HEK293T (cell line): ENCODE measurements at places on chromosomes 1 and 21.

- peak; percentile 30 for DNase-seq
Measured at GRCh38 chr1:203440771-203441170, 34.8 kb upstream of the PRELP start.

DNA sequence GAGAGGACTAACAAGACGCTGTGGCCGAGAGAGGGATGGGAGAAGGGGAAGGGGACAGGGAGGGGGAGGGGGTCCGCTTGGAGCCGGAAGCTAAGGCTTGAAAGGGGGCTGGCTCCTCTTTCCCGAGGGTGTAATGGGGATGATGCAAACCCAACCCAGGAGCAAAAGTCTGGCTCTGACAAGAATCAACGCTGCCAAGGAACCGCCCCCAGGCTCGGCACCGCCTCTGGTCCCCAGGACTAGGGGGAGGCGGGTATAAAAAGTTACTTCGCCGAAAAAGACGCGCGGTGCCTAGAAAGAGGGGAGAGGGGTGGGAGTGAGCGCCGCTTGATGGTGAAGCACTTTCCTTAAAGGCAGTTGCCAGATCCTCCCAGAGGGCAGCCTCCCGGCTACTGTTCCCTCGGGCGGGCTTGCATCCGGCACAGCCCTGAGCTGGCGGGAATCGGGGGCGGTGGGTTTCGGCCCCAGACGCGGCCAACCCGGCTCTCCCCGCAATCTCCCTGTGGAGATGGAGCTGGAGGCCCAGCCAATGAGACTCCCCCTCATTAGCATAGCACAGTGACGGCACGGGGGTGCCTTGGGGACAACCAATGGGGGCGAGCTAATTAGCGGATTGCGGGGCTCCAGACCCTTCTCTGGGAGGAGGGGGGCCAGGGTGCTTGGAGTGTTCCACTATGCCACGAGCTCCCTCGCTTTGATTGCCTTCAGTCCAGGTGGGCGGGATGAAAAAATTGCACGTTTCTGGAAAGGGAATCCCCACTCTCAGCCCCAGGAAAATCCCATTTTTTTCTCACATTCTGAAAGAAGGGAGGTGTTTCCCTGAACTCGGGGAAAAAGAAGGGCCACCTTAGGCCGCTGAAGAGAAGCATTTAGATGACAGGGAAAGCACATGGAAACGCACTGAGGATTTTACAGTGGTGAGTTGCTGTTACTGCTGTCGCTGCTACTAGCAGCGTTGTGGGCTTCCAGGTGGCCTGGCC, at the start of gene KCNT2:
Gene KCNT2 (minus strand): TSS at position 51 of the 980 bp plus-strand sequence. CDS start 131 bp downstream, outside the sequence.
- peak; percentile 79 for DNase-seq

DNA sequence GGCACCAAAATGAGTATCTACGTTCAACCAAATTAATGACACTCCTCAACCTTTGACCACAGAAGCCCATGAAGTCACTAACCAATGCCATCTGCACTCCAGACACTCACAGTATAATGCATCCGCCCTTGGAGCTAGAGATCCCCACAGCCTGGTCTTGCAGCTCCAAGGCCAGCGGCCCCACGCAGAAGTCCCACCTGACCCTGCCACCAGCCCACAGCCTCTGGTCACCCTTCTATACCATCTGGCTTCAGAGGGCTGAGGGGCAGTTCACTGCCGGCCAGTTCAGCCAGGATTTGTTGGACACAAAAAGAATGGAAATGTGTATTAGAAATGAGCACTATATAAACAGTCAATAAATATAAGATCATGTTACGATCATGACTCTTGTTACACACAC, 211.2 kb downstream of the RRAGC start:
- DNase-seq: no peak

DNA sequence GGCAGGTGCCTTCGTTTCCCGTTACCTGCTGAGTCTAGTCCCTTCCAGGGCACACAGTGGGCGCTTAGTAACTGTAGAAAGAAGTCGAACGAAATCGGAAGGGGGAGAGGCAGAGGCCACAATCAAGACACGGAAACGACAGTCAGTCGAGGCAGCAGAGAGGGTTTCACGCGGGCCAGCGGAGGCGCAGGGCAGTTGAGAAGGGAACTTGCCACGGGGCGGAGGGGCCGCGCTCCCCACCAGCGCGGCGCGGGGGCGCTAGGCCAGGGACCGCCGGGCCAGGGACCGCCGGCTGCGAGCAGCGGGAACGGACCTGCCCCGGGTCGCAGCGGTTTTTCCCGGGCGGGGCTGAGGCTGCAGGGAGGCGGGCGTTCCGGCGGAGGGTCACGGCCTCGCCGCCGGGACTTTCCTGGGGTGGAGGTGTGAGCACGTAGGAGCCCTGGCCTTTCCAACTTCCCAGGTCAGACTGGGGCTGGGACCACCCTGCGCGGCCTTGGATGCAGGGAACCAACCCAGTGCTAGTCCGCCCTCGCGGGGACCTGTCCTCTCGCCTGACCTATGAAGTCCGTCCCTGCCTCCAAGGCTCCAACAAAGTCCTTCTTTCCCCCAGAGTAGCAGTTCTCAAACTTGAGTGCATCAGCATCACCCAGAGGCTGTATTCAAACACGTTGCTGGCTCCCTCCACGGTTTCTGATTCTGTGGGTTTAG, 150.1 kb upstream of the FGGY start:
- peak; percentile 60 for DNase-seq

- no peak for DNase-seq
Measured at GRCh38 chr1:176531921-176532897, 69.2 kb downstream of the PAPPA2 start.

GRCh38 chr1:163414778-163415177, 93.0 kb downstream of the NUF2 start:
- no peak for DNase-seq

GRCh38 chr1:160777486-160778089, 18.4 kb upstream of the LY9 start:
- DNase-seq: peak; percentile 67

GRCh38 chr1:175889848-175890247, 146.5 kb upstream of the TNR start:
- no peak for DNase-seq

- DNase-seq: peak; percentile 78
Measured at GRCh38 chr1:37752583-37753471, 12.1 kb downstream of the EPHA10 start.

DNA sequence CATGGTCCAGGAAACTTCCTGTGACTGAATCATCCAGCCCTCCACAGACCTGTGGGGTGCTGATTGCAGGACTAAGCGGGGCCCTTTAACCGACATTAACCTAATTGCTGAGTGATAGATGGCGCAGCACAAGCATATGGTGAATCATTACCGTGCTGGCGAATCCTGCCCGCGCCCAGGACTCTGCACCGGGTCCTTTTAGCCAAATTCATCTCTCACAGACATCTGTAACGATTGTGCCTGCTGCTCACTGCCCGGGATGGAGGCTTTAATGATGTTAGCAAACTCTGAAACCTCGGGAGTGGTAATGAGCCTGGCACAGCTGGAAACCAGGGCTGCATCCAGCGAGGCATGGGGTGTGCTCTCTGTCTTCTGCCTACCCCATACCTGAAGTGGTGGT, 147.3 kb upstream of the CD34 start:
- DNase-seq: no peak

DNA sequence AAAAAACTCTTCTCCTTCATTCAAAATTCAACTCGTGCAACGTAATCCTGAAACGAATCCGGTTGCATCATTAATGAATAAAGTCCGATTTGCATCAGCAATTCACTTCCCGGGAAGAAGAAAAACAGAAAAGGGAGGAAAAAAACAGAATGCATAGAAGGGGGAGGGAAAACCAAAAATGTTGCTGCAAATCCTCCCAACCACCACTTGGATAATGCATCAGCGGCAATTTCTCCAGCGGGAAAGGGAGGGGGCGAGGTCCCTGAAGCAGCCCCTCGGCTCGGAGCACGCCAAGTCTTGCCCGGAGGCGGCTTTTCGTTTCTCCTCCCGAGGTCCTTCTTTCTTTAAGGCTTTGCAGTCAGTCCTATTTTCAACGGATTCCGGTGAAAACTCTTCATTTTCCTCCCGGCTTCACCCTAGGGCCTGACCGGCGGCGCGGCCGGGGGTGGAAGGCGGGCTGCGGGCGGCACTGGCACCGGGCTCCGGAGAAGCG, 723 bp downstream of the CDC42BPA start:
- DNase-seq: peak; percentile 76

DNA sequence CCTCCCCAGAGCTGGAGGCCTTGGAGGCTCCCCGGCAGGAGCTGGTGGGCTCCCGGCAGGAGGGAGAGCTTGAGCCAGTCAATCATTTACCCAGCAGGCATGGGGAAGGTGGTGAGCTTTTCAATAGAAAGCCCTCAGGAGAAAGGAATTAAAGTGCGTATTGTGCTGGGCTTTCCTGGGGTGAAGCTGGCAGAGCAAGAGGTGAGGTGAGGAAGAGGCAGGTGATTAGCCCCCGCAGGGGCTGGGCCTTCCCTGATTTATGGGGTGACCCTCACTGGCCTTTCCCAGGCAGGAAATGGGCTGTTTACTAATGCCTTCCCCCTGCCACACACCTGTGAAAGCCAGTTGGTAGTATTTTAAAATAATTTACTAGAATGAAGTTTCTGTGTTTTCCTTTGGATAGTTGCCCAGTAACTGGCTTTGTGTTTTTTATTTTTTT, 25.8 kb downstream of the CLDN14 start:
- no peak for DNase-seq

DNA sequence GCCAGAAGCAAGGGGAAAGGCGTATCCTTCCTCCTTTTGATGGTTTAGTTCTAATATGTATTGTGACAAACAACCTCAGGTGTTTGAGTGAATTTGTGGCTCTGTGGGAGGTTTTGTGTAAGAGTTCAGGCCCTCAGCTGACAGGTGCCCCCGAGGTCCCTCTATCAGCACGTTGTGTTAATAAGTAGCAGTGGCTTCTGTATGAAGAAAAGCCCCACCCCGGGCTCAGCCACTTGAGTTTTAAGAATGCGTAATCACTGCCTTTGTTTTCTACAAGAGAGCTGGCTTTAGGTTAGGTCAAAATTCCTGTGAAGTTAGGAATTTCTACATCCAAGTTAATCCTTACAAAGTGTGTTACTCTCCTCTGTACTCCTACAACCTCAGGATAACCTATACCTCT, 92.4 kb upstream of the PGBD5 start:
- no peak for DNase-seq

DNA sequence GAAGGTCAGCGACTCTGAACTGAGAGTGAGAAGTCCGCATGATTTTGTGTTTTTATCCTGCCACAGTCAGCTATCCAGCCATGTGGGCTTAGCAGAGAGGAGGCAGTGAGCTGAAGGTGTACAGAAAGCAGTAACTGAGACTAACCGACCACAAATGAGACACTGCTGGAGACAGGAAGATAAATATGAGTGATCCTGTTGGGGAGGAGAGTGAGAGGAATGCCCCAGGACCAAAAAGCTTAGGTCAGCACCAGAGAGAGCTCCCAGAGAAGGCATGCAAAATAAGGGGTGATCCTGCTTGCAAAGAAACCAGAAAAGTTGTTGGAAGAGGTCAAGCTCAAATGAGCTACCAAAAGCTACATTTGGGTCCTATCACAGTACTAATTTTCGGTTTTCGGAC, 63.7 kb downstream of the HLCS start:
- DNase-seq: no peak

- DNase-seq: no peak
Measured at GRCh38 chr1:23618586-23619083, 59.3 kb upstream of the ID3 start.

GRCh38 chr1:18697541-18697940, 66.9 kb downstream of the PAX7 start:
- no peak for DNase-seq

DNA sequence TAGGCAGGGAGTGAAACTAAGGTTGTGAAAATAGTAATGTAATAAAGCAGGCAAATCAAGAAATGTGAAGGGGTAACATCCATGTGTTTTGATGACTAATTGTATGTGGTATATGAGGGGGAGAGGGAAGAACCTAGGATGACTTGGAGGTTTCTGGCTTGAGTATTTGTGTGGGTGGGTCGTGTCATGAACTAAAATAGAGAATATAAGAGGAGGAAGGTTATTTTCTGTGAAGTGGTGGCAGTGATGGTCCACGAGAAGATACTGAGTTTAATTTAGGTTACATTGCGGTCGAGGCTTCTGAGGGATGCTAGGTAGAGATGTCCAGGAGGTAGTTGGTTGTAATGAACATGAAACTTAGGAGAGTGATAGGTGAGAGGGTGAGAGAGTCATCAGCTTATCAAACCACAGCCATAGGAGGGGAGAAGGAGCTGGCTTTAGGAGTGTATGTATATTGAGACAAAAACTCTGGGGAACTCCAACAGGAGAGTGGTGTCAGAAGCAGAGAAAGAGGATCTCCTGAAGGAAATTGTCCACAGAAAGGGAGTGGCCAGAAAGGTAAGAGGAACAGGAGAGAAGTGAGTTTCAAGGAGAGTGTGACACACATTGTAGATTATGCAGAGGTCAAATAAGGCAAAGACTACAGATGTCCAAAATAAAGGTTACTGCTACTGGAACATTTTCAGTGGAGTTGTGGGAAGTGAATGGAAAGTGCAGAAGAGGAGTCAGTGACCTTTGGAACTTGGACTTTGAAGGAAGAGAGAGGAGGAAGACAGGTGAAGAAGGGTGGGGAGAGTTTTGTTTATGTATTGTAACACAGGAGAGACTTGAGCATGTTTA, 89.0 kb upstream of the MACF1 start:
- no peak for DNase-seq

DNA sequence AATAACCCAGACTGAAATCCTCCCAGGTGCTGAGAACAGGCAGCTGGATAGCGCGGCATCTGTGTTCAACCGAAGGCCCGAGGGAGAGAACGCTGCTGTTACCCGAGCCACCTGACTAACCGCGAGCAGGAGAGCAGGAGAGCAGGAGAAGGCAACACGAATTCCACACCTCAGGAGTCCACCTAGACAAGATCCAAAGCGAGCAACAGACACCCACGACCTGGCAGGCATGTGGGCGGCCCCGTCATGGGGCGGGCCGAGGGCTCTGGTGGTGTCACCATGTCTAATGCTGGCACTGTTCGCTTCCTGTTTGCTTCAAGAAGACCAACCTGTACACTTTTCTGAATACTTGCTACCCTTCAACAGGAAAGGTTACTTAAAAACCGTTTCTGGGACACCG, 20.9 kb upstream of the SPATC1L start:
- DNase-seq: no peak
